ENCODE measurements at places on chromosomes 7 and 10.

DNA sequence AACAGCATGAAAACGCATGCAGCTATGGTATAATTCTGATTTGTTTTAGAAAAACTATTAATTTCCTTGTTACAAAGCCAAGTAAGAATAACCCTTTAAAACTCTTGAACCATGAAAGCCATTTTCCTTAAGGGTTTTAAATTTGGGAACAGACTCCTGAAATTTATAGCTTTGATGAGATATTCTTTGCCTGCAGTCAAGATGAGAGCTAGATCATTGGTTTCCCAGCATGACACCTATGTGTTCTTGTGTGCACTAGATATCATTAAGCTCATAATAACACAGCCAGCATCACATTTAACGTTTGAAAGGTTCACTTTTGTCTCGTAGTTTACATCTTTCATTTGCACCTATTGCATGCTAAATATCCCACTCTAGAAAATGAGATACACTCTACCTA, 202.2 kb downstream of the PHF14 start:
- H3K36me3 ChIP-seq = no peaks in the 10 kb centered on the region
- no peak overlapping the region for H3K4me3 ChIP-seq
- peaks cover 13% of the 10 kb centered on the region for H3K4me1 ChIP-seq

DNA sequence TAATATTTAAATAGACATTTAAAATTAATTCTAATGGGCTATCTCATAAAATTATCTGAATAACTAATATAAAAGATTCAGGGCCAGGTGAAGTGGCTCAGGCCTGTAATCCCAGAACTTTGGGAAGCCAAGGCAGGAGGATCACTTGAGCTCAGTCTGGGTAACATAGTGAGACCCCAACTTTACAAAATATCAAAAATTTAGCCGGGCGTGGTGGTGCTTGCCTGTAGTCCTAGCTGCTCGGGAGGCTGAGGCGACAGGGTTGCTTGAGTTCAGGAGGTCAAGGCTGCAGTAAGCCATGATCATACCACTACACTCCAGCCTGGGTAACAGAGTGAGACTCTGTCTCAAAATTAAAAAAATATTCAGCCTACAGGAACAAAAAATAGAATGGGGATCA, 12.5 kb downstream of the NOBOX start:
- peaks cover 4% of the 10 kb centered on the region for H3K27me3 ChIP-seq
- H3K4me1 ChIP-seq = peaks cover 6% of the 10 kb centered on the region
- no peak for DNase-seq
- H3K4me3 ChIP-seq = no peak overlapping the region

GRCh38 chr7:96547371-96547811, 162.3 kb downstream of the SEM1 start:
- DNase-seq = no peak
- no peaks in the 10 kb centered on the region for H3K4me1 ChIP-seq
- H3K4me3 ChIP-seq = no peak overlapping the region
- H3K27me3 ChIP-seq = no peaks in the 10 kb centered on the region
- H3K27ac ChIP-seq = no peak overlapping the region
- H3K36me3 ChIP-seq = no peaks in the 10 kb centered on the region

DNA sequence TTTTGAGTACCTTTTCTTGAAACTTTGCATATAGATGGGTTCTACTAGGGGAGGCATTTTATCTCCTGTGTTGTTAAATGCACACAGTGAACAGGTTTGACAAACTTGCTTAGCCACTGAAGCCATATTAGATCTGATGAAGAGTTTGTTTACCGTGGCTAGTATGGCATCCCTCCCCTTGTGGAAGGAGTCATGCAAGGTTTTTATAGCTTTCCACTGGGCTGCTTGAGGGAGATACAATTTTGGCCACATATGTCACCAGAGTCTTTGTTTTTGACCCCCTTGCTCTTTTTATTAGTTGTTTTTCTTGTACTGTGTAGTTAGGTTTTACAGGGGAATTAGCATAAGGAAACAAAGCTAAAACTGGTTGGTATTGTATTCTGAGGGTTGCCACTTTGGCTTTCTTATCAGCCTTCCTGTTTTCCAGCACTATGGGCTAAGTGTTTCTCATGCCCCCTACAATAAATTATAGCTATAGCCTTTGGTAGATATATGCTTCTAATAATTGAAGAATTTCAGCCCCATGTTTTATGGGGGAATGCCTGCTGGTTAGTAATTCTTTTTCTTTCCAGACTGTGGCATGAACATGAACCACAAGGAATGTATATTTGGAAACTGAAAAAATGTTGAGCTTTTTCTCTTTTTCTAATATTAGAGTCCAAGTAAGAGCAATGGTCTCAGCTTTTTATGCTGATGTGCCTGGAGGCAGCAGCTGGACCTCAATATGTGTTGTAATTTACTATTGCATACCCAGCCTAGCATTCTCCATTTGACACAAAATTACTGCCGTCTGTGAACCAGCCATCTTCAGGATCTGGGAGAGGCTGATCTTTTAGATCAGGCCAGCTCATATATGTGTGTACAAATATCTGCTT, 18.4 kb upstream of the STEAP2 start:
- peak; percentile 67 for DNase-seq
- H3K27me3 ChIP-seq = no peaks in the 10 kb centered on the region
- peaks cover 16% of the 10 kb centered on the region for H3K4me1 ChIP-seq

DNA sequence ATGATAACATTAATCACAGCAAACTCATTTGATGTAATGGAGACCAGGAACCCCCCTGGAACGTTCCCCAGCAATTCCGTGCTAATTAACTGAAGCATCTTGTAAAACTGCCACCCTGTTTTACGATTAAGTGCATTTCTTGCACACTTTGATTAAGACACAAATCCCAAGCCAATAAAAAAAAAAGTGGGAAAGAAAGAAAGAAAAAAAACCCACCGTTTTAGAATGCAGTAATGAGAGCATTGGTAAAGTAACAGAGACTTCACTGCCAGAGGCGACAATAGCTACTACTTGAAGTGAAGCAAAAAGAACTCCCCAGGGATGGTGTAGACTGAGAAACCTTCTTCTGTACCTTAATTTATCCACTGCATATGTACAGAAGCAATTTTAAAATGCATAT, 616.1 kb downstream of the PTPRN2 start:
- peaks cover 2% of the 10 kb centered on the region for H3K27me3 ChIP-seq
- H3K4me3 ChIP-seq = no peak overlapping the region
- no peaks in the 10 kb centered on the region for H3K4me1 ChIP-seq
- no peak for DNase-seq

GRCh38 chr7:48188776-48189520, 17.7 kb downstream of the ABCA13 start:
- peaks cover 16% of the 10 kb centered on the region for H3K4me1 ChIP-seq
- peak overlapping the region; percentile 72 for H3K27ac ChIP-seq
- peak overlapping the region; percentile 64 for H3K4me3 ChIP-seq
- peaks cover 3% of the 10 kb centered on the region for H3K27me3 ChIP-seq

GRCh38 chr10:98528166-98528804, 81.5 kb upstream of the HPS1 start:
- H3K27me3 ChIP-seq = no peaks in the 10 kb centered on the region
- peak; percentile 77 for DNase-seq
- no peaks in the 10 kb centered on the region for H3K36me3 ChIP-seq
- H3K27ac ChIP-seq = no peak overlapping the region
- H3K4me1 ChIP-seq = peaks cover 5% of the 10 kb centered on the region
- no peak overlapping the region for H3K4me3 ChIP-seq

GRCh38 chr7:112023282-112023681, 182.9 kb downstream of the DOCK4 start:
- H3K4me3 ChIP-seq = no peak overlapping the region
- H3K4me1 ChIP-seq = no peaks in the 10 kb centered on the region
- H3K36me3 ChIP-seq = no peaks in the 10 kb centered on the region
- no peak overlapping the region for H3K27ac ChIP-seq
- DNase-seq = no peak

DNA sequence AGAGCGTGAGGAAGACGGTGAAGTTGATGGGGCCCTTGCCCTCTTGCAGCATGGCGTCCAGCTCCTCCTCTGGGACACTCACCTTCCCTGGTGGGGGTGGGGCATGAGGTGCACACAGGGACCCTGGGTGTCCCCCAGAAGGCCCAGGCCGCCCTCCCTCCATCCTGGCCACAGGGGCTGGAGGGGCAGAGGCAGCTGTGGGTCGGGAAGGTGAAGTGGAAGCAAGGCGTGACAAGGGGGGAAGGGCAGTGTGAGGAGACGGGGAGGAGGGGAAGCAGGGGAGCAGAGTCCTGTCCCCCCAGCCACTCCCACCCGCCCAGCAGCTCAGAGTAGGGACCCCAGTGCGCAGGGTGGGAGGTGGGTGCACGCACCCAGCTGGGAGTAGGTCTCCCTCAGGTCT, 791 bp downstream of the MYL7 start:
- H3K4me1 ChIP-seq = peaks cover 13% of the 10 kb centered on the region
- no peaks in the 10 kb centered on the region for H3K36me3 ChIP-seq
- no peak for DNase-seq
- H3K27ac ChIP-seq = no peak overlapping the region
- H3K4me3 ChIP-seq = no peak overlapping the region

- peaks cover 39% of the 10 kb centered on the region for H3K4me1 ChIP-seq
- no peaks in the 10 kb centered on the region for H3K27me3 ChIP-seq
- peak; percentile 75 for DNase-seq
- peak overlapping the region; percentile 96 for H3K4me3 ChIP-seq
Measured at GRCh38 chr7:123749537-123749857, 694 bp upstream of the WASL start.

Measured in HFFc6 (cell line).